ENCODE measurements at places on chromosomes 6 and 20.

DNA sequence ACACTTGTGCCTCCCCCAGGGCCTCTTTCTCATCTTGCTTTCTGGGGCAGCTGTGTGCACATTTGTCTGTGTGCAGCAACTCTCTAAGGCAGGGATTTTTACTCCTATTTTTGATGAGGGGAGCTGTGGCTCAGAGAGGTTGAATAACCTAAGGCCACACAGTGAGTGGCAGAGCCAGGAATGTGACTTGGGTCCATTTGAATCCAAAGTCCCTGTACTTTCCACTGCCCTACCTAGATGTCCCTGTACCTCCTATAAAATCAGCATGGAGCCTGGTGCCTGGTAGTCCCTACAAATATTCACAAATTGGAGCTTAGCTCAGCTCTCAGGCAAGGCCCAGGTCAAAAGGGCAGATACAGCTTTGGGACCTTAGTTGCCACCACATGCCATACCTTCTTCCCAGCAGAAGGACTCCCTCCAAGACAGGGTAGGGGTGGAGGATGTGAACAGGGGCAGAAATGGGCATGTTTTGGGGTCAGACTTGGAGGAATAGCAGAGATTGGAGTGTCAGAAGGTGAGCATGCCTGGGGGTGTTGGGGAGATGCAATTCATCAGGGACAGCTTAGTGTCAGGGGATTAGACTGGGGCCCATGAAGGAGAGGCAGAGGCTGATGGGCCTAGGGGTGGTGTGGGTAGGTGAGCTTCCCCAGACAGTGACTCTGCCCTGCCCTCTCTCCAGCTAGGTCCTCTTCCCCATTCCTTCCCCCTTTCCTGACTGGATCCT is 4.1 kb upstream of the VEGFA start:
- no peak for DNase-seq

- no peak for DNase-seq
Observed at GRCh38 chr6:40693768-40694167, 106.6 kb upstream of the LRFN2 start.

- DNase-seq: no peak
Observed at GRCh38 chr6:91879386-91879995, 1292.6 kb upstream of the MAP3K7 start.

GRCh38 chr6:155187106-155187505 is 76.7 kb upstream of the CLDN20 start:
- no peak for DNase-seq

- DNase-seq: no peak
Observed at GRCh38 chr6:151869345-151869744, 61.9 kb downstream of the ESR1 start.

DNA sequence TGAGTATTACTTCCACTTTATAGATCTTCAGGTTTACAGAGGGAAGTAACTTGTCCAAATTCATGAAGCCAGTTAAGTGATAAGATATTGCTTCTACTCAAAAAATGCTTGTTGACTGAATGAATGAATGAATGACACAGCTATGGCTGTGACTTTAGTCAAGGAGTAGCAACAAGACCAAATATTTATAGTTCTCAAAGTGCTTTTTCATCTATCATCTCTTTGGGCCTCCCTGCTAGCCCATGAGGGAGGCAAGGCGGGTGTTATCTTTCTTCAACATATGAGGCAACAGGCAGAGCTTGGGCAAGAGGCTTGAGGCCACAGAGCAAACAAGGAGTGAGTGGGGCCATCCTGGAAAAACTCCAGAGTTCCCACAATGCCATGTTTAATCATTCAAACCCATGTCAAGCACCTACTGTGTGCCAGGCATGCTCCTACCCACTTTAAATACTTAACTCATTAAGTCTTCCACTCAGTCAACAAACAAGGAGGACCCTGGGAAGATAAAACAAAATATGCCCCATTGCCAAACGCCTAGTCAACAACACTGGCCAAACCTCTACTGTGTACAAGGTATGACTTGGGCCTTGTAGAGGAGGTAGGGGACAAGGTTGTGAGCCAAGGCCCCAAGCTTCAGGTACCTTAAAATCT is 15.9 kb downstream of the BCL2L1 start:
- DNase-seq: no peak

- no peak for DNase-seq
Observed at GRCh38 chr6:167839755-167840154, 13.0 kb downstream of the AFDN start.

DNA sequence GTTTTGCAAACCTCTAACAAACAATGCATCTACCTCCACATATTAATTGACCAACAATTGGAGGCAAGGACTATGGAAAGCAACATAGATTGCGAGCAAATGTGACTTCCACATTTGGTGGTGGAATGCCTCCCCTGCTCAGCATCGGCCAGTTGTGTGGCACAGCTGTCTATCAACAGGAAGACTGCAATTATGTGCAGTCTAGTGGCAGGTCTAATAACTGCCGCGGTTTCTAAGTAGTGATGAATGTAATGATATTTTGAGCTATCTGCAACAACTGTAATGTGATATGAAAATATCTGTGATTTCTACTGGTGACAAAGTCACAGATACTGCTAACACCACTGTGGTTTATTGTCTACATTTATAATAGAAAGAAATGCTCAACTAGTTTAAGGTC is 56.8 kb downstream of the NCR2 start:
- DNase-seq: no peak

GRCh38 chr20:33673410-33674293 is 576 bp downstream of the NECAB3 start:
- DNase-seq: no peak
